ENCODE measurements at places on chromosomes 4 and X. TPM values are rescaled to one million over a fixed set of nuclear protein-coding genes. Genes with fewer than 3 reads are reported as not detected.

Gene GATA1
- not detected for total RNA-seq

- H3K4me3 ChIP-seq, result no peak overlapping the region
- H3K4me1 ChIP-seq, result no peaks in the 10 kb centered on the region
- no peak for DNase-seq
- no peaks in the 10 kb centered on the region for H3K36me3 ChIP-seq
- H3K27me3 ChIP-seq, result no peaks in the 10 kb centered on the region
Observed at GRCh38 chr4:18039113-18039512, 17.6 kb upstream of the LCORL start.

- no peak for DNase-seq
- no peaks in the 10 kb centered on the region for H3K36me3 ChIP-seq
- peaks cover 12% of the 10 kb centered on the region for H3K4me1 ChIP-seq
- H3K27me3 ChIP-seq, result no peaks in the 10 kb centered on the region
- no peak overlapping the region for H3K4me3 ChIP-seq
Observed at GRCh38 chrX:70553516-70553915, 108.9 kb downstream of the DLG3 start.

DNA sequence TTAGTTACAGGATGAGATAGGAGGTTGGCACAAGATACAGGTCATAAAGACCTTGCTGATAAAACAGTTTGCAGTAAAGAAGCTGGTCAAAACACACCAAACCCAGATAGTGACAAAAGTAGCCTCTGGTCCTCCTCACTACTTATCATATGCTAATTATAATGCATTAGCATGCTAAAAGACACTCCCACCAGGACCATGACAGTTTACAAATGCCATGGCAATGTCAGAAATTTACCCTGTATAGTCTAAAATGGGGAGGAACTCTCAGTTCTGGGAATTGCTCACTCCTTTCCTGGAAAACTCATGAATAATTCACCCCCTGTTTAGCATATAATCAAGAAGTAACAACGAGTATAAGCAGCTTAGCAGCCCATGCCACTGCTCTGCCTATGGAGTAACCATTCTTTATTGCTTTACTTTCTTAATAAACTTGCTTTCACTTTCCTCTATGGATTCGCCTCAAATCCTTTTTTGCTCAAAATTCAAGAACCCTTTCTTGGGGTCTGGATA, 1254.4 kb downstream of the PCDH7 start:
- H3K36me3 ChIP-seq, result no peaks in the 10 kb centered on the region
- H3K27me3 ChIP-seq, result no peaks in the 10 kb centered on the region
- H3K4me1 ChIP-seq, result no peaks in the 10 kb centered on the region
- DNase-seq, result no peak
- no peak overlapping the region for H3K4me3 ChIP-seq

DNA sequence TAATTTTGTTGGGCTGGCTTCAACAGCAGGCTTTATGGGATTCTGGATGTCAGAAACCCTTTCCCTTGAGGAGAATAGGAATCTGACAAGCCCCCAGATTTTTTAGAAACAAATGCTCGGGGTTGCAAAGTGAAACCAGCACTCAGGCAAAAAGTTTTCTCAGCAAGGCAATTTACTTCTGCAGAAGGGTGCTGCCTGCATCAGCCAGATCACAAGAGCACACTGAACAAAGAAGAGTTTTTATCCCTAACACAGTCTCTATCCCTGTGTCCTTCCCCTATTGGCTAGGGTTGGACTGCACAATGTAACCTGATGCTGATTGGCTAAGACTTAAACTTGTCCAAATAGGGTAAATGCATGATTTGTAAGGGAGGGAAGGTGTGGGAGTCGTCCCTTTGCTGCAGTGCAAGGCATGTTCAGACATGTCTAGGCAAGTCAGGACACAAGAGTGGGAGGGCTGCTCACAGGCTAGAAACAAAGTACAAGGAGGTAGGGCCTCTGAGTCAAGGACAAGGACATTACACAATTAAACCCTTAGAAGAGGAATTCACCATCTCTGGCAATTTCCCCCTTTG, 175.8 kb downstream of the CCNG2 start:
- no peak for DNase-seq
- H3K4me1 ChIP-seq, result no peaks in the 10 kb centered on the region
- H3K27me3 ChIP-seq, result peaks cover 11% of the 10 kb centered on the region
- H3K27ac ChIP-seq, result no peak overlapping the region

DNA sequence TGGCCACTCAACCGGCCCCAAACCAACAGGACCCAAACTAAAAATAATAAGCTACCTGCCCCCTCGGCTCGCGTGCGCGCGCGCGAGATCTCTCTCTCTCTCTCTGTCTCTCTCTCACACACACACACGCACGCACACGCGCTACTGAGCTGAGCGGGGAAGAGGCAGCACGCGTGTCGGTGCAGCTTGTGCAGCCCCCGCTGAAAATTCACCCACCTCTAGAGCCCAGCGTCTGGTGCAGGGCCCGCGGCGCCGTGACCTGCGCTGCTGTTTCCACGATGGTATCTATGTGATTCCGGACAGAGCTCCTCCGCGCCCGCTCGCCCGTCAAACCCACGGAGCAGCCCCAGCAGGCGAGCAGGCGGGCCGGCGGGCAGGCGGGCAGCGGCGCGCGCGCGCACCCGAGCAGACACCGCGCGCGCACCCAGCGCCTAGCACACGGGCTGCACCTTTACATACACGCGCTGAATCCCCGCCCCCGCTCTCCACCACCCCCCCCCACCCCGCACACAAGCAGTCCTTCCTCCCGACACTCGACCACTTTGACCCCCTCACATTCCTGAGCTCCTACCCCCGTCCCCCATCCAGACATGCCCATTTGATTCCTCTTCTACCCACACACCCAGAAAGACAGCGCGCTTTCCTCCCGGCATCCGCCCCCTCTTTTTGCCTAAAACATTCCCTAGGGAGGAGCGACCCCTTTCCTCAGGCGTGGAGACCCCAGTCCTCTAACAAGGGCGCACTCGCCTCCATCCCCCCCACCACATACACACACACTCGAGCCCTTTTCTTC, 1.0 kb downstream of the SLITRK4 start:
- H3K27me3 ChIP-seq, result no peaks in the 10 kb centered on the region
- H3K27ac ChIP-seq, result no peak overlapping the region
- no peaks in the 10 kb centered on the region for H3K4me1 ChIP-seq
- no peak overlapping the region for H3K4me3 ChIP-seq
- no peak for DNase-seq
- H3K36me3 ChIP-seq, result no peaks in the 10 kb centered on the region

- H3K27me3 ChIP-seq, result no peaks in the 10 kb centered on the region
- H3K27ac ChIP-seq, result no peak overlapping the region
- H3K36me3 ChIP-seq, result no peaks in the 10 kb centered on the region
- H3K4me3 ChIP-seq, result no peak overlapping the region
Observed at GRCh38 chr4:143721317-143721716, 20.8 kb upstream of the FREM3 start.

- no peaks in the 10 kb centered on the region for H3K27me3 ChIP-seq
- no peaks in the 10 kb centered on the region for H3K36me3 ChIP-seq
- no peak overlapping the region for H3K27ac ChIP-seq
- no peaks in the 10 kb centered on the region for H3K4me1 ChIP-seq
Observed at GRCh38 chr4:137253949-137254348, 278.3 kb downstream of the PCDH18 start.

Gene SYP
- total RNA-seq, result 0.44 TPM

GRCh38 chr4:55517526-55518229, 29.0 kb downstream of the CLOCK start:
- no peaks in the 10 kb centered on the region for H3K36me3 ChIP-seq
- no peak overlapping the region for H3K4me3 ChIP-seq
- no peaks in the 10 kb centered on the region for H3K4me1 ChIP-seq
- DNase-seq, result no peak
- H3K27ac ChIP-seq, result no peak overlapping the region

DNA sequence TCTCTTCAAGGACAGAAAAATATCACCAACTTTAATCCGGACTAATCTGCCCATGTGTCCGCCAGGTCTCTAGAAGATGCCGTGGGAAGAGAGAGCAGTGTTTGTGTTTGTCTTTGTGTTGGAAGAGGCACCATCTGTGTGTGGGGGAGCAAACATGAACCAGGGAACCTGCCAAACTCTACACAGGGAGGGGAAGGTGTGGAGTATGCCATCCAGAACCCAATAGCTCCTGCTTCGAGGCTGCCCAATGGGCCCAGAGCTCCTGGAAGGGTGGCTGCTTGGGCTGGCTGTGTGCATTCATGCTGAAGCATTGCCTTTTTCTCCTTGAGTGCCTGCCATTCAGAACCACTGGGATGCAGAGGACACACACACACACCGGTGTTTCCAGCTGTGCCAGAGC, 536.2 kb downstream of the MID1IP1 start:
- no peak for DNase-seq
- no peak overlapping the region for H3K4me3 ChIP-seq

- no peaks in the 10 kb centered on the region for H3K27me3 ChIP-seq
- no peak for DNase-seq
- H3K27ac ChIP-seq, result no peak overlapping the region
- no peaks in the 10 kb centered on the region for H3K36me3 ChIP-seq
- H3K4me1 ChIP-seq, result no peaks in the 10 kb centered on the region
- no peak overlapping the region for H3K4me3 ChIP-seq
Observed at GRCh38 chrX:18288716-18289115, 65.8 kb downstream of the SCML2 start.

DNA sequence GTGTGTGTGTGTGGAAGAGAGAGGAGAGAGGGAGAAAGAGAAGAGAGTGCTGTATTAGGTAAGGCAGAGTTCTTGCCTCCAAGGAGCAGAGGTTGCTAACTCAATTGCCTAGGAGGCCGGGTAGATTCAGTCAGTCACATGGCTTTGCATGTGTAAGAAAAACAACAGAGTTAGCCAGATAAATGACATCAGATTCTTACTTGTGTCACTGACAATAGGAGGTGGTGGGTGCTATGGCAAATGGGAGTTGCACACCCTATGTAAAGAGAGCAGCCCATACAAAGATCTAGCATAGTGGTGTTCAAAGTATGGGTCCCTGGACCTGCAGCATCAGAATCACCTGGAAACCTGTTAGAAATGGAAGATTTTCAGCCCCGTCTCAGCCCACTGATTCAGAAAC, 14.4 kb upstream of the PGRMC2 start:
- H3K4me3 ChIP-seq, result no peak overlapping the region
- no peaks in the 10 kb centered on the region for H3K27me3 ChIP-seq
- no peak overlapping the region for H3K27ac ChIP-seq
- no peaks in the 10 kb centered on the region for H3K4me1 ChIP-seq
- H3K36me3 ChIP-seq, result no peaks in the 10 kb centered on the region
- no peak for DNase-seq

DNA sequence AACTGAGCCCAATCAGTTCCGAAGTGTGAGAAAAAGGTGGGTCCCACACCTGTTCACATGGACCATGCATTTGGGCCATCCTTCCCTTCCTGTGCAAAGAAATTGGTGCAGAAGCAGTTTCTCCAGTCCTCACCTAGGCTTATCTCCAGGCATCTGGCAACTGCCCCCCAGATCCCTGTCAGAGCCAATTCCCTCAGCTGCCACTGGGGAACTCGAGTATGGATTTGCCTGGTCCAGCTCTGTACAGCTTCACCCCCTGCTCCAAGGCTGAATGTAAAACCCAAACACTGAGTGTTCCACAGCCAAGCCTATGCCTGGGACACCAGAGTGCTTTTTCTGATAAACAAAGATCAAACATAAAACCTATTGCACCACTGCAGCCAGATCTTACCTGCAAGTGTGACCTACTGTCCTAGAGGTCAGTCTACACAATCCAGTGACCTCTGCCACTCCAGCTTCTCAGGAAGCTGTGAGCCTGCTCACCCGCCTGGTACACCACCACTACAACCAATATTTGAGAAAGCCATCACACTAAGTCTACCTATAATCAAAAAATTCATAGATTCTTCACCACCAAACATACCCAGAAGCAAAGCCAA, 136.4 kb downstream of the STPG2 start:
- H3K4me1 ChIP-seq, result no peaks in the 10 kb centered on the region
- H3K36me3 ChIP-seq, result no peaks in the 10 kb centered on the region
- no peak for DNase-seq
- H3K4me3 ChIP-seq, result no peak overlapping the region
- no peak overlapping the region for H3K27ac ChIP-seq
- no peaks in the 10 kb centered on the region for H3K27me3 ChIP-seq

Gene GAGE13
- total RNA-seq, result not detected

Gene AFF2
- not detected for total RNA-seq

Gene RHOXF1
- total RNA-seq, result not detected

DNA sequence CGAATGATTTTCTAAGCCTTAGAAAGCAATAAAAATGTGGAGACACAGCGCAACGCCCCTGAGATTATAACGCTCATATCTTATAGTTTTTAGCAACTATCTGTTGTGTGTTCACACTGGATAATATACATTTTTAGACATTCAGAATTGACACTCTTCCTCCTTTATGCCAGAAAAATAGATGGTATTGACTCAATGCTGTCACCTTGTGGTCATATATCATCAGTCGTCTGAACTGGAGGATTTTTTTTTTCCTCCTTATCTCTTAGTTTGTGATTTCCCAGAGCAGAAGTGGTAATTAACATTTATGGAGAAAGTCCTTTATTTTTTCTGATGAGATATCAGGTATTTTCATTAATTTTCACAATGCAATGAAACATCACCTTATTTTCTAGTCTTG, 759.6 kb downstream of the RAB28 start:
- no peaks in the 10 kb centered on the region for H3K27me3 ChIP-seq
- no peak for DNase-seq
- no peaks in the 10 kb centered on the region for H3K36me3 ChIP-seq
- no peaks in the 10 kb centered on the region for H3K4me1 ChIP-seq
- no peak overlapping the region for H3K4me3 ChIP-seq

Gene SORCS2
- total RNA-seq, result 20.7 TPM

DNA sequence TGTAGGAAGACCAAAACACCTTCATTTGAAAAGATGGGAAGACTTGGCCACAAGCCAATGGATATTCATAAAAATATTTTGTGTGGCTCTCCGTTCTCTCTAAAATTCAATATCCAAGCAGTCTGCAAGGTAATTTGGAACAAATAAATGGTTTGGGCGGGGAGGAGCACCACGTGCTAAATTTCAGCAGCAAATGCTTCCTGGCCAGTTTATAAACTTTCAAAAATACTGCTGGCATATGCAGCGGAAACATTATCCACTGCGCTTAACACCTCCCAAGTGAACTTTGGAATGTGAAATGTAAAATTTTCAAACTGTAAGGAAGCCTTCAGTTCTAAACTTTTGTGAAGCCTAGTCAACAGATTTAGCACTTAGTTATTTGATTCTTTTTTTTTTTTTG, 191.0 kb downstream of the NSUN7 start:
- H3K27ac ChIP-seq, result no peak overlapping the region
- no peaks in the 10 kb centered on the region for H3K36me3 ChIP-seq
- H3K27me3 ChIP-seq, result no peaks in the 10 kb centered on the region

- H3K4me1 ChIP-seq, result no peaks in the 10 kb centered on the region
- H3K4me3 ChIP-seq, result no peak overlapping the region
- DNase-seq, result no peak
- no peaks in the 10 kb centered on the region for H3K36me3 ChIP-seq
Observed at GRCh38 chr4:128951316-128951715, 141.8 kb downstream of the JADE1 start.

Gene ADH1B
- total RNA-seq, result not detected
